ENCODE measurements at places on chromosomes 12 and 14. TPM values are rescaled to one million over a fixed set of nuclear protein-coding genes. Genes with fewer than 3 reads are reported as not detected.

Gene LHX5
- total RNA-seq = not detected

Gene PLEKHH1
- 0.86 TPM for total RNA-seq

Gene NANOG
- 0.32 TPM for total RNA-seq

Gene LRIG3
- 197 TPM for total RNA-seq

Gene ARMH4
- total RNA-seq = 9.1 TPM

Gene MIPOL1
- total RNA-seq = 18.2 TPM

Gene PPP1R3E
- total RNA-seq = 10.8 TPM

Gene ADAM20
- 2.9 TPM for total RNA-seq

Gene SERPINA4
- total RNA-seq = not detected

Gene VDR
- 18.9 TPM for total RNA-seq

Gene CLEC14A
- total RNA-seq = 0.54 TPM

Gene KNTC1
- total RNA-seq = 31.7 TPM

Gene KLRC3
- 0.22 TPM for total RNA-seq

Gene ALG10
- 9.8 TPM for total RNA-seq

Gene KRT72
- total RNA-seq = not detected

Gene KRT74
- not detected for total RNA-seq

Gene SSTR1
- not detected for total RNA-seq

Gene SYNDIG1L
- under 0.01 TPM for total RNA-seq
